ENCODE measurements at places on chromosomes 7 and 10. TPM values are rescaled to one million over a fixed set of nuclear protein-coding genes. Genes with fewer than 3 reads are reported as not detected.

The UNCX gene
- not detected for total RNA-seq

GRCh38 chr10:3981300-3981699 is 196.3 kb upstream of the KLF6 start:
- DNase-seq = no peak

GRCh38 chr7:83984591-83984990 is 210.0 kb downstream of the SEMA3A start:
- no peak for DNase-seq

DNA sequence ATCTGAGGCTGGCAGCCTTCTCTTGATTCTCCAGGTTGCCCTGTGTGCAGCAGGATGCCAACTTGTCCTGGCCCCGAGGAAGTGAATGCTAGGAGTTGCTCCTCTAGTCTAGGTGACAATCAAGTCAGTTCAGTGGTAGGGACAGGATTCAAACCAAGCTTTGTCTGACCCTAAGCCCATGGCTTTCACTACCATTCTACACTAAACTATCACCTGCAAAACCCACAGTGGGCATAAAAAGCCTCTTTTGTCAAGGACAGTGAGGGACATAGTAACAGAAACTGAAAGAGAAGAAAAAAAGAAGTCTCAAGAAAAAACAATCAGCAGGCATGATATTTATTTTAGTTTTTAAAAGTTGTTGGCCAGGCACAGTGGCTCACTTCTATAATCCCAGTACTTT is 33.5 kb downstream of the KCNMA1 start:
- no peak for DNase-seq

Measured in GM12878 (cell line).